ENCODE measurements at places on chromosomes 13 and 19.
A peak's percentile ranks its signal among the peaks of the same experiment; 100 is the strongest.

GRCh38 chr19:45924891-45925447, 10.4 kb upstream of the NANOS2 start:
- DNase-seq = no peak

DNA sequence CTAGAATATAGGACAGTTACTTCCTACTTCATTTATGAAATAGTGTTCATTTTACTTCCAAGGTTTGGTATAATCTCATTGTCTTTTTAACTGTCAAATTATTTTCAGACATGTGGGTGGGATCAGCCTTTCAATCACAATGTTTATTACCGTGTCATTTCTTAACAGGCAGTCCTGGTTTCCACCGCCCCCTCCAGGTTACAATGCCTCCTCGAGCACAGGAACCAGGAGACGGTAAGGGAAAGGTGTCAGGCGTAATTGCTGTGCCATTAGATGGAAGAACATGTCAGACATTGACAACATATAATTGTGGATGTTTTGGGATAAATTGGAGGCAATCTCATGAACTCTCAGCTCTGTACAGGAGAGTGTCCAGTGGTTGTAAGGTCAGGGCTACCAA, 36.5 kb downstream of the SCEL start:
- no peak for DNase-seq

DNA sequence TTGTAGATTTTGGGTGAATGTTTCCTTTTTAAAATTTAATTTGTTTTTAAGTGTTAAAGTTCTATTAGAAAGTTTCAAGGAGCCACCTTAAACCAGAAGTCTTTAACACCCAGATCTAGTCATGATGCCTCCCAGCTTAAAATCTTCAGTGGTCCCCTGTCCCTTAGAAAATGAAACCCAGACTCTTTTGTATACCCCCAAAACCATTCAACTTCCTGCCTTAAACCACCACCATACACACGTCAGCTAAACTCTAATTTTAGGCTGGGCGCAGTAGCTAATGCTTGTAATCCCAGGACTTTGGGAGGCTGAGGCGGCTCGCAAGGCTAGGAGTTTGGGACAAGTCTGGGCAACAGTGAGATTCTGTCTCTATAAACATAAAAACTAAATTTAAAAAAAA, 37.9 kb downstream of the N4BP2L1 start:
- DNase-seq = no peak

- no peak for DNase-seq
Observed at GRCh38 chr13:41216160-41216559, 21.8 kb upstream of the KBTBD7 start.

DNA sequence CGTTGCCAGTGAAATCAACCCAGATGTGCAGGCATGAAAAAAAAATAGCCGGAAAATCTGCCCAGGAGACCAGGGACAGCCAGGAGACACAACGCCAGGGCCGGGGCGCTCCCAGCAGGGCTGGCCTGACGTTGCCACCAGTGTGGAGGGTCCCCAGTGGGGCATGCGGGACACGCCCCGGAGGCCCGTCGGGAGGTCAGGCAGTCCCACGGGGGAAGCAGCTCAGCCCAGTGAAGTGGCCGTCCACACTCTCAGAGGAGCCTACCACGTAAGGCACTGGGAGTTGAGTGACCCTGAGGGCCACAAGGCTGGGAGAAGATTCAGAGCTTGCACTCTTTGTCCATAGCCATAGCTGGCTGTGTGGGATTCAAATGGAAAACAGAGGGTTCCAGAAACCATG, 53.2 kb upstream of the GAS6 start:
- DNase-seq = no peak

DNA sequence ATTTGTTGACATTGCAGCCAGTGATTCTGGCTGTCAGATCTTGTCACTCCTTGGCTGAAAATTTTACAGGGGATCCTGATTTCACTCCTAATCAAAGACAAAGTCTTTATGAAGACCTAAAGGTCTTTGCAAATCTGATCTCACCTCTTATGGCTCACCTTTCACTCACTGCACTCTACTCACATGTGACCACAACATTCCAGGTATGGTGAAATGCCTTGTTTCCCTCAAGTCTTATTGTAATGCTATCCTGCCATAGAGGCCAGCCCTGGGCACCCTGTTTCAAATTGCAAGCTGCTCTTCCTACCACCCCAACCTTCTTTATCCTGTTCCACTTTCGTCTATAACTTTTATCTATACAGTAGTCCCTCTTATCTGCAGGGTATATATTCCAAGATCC, 200.1 kb downstream of the NDFIP2 start:
- no peak for DNase-seq

DNA sequence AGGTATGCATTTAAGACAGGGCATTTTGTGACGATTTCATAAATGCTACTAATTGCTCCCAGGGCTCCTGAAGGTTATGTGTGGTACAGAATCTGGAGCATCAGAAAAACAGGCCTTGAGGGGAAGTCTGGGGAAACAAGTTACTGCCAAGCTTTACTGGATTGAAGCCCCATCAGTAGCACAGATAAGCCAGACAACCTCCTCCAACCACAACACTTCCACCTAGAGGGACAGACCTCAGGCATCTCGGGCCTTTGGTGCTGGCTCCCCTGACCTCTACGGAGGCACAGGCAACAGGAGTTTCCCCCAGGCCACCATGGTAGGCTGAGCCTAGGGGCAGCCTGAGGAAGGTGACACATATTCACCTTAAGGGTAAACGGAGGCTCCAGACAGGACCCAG, 54.1 kb downstream of the ABCC4 start:
- no peak for DNase-seq

- DNase-seq = no peak
Observed at GRCh38 chr13:114303700-114304327, 10.5 kb upstream of the CHAMP1 start.

GRCh38 chr13:96824140-96824539, 170.1 kb downstream of the OXGR1 start:
- DNase-seq = no peak

- peak; percentile 71 for DNase-seq
Observed at GRCh38 chr19:10424011-10424637, 3.8 kb downstream of the PDE4A start.

DNA sequence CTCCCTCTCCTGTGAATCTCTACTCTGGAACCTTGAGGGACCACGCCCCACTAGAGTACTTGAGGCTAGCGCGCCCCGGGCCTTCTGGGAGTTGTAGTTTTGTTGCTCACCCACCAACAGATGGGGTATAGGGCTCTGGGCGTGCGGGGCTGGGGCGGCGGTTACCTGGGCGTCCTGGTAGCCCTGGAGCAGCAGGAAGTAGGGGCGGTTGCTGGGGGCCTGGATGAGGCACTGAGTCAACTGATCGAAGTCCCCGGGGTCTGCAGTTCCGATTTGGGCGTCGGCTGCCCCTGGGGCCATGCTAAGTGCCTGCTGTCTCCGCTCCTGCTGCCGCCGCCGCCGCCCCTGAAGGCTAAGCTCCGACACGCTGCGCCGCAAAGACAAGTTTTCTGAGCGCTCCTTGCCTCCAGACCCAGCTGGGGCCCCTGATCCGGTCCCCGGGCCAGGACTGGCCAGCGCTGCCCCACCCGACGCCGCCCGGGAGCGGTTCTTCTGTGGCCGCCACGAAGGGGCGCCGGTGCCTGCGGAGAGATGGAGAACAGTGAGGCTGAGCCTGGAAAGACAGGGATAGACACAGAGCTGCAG, 5.3 kb downstream of the RASIP1 start:
- peak; percentile 29 for DNase-seq

DNA sequence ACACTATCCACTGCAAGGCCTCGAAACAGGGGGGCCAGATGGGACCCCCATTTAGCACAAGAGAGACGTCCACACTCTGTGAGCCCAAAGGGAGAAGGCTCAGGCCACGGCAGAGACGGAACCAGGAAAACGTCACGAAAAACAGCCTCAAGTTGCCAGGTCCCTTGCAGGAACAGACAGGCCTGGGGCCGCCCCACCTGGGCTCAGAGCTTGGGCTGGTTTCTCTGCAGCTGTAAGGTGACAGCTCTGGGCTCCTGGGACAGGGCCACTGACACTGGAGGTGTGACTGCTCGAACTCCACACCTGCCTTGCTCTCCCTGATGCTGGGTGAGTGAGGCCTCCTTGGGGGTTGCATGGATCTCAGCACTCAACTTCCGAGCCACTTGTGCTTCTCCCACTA, 3.2 kb downstream of the ZNF787 start:
- no peak for DNase-seq

DNA sequence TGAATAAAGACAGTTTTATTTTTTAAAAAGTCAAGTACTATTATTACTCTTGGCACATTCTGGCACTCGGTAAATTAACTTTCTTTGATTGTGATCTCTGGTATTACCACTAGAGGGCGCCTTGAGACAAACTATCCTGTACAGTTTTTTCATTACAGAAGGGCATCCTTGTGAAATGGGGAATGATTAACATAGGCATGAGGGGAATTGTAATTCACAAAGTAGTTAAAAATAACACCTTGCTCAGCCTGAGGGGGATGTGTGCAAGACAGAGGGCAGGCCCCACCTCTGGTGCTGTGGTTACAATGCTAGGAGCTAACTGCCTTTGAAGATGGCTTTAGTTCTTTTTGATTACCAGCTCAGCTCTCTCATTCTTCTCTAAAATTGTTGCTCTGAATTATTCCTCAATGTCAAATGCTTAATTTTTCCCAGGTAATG, 24.2 kb upstream of the C1QTNF9B start:
- DNase-seq = peak; percentile 67

- no peak for DNase-seq
Observed at GRCh38 chr13:45310341-45311131, 30.4 kb downstream of the TPT1 start.

DNA sequence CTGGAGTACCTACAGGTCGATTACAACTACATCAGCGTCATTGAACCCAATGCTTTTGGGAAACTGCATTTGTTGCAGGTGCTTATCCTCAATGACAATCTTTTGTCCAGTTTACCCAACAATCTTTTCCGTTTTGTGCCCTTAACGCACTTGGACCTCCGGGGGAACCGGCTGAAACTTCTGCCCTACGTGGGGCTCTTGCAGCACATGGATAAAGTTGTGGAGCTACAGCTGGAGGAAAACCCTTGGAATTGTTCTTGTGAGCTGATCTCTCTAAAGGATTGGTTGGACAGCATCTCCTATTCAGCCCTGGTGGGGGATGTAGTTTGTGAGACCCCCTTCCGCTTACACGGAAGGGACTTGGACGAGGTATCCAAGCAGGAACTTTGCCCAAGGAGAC, 4.7 kb downstream of the SLITRK5 start:
- DNase-seq = no peak
